ENCODE measurements at places on chromosomes 13 and 19.
A peak's percentile ranks its signal among the peaks of the same experiment; 100 is the strongest.

DNA sequence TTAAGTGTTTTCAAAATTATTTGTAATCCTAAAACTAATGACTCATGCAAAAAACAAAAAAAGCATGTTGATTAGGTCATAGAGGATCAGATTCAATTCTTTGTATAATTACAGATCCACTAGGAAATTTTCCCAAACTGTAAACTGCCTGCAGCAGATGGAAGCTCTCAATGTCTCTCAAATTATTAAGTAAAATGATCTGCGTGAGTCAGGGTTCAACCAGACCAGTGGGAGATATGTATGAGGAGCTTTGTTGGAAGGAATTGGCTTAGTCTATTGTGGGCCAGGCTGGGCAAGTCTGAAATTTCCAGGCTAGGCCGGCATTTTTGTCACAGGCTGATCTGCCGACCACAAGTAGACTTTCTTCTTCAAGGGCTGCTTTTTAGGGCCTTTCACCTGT, 14.4 kb upstream of the SACS start:
- DNase-seq: no peak

DNA sequence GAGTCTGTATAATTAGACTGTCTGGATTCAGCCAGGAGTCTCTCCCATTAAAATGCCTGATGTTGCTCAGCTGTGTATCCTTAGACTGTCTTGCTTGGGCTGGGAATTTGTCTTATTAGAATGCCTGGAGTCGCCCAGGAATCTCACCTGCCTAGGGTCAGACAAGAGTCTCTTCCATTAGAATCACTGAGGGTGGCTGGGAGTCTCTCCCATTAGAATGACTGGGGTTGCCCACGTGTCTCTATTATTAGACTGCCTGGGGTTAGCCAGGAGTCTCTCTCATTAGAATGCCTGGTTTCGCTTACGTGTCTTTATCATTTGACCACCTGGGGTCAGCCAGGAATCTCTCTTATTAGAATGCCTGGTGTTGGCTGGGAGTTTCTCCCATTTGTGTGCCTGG, 1450.0 kb downstream of the UQCRFS1 start:
- no peak for DNase-seq

DNA sequence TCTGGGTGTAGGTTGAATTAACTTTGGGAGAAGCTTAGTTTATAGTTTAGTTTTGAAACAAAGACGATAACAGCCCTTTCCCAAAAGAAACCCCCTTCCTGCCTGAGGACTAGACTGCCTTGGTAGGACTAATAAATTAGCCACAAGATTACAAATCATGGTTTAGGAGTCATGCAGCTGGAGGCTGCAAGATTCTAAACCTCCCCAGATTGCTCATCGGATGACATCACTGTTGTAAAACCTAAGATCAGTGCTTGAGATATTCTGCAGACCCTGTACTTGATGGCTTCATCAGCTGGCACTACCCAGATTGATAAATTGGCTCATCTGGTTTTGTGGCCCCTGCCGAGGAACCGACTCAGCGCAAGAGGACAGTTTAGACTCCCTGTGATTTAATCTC, 35.9 kb upstream of the MPHOSPH8 start:
- DNase-seq: no peak

GRCh38 chr19:14450168-14450874, 17.2 kb downstream of the PKN1 start:
- peak; percentile 65 for DNase-seq

GRCh38 chr19:5968431-5969373, 9.2 kb downstream of the RANBP3 start:
- DNase-seq: no peak

DNA sequence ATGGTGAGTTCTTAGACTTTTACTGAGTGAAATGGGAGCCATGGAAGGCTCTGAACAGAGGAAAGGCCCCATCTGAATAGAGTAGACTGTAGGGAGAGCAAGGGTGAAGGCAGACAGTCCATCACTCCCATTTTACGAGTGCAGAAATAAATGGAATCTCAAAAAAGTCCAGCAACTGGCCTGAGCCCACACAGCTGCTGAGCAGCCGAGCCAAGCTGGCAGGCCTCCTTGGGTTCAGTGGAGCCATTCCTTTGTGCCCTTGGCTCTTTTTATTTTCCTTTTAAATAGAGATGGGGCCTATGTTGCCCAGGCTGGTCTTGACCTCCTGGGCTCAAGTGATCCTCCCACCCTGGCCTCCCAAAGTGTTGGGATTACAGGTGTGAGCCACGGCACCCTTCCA, 1.0 kb upstream of the MYH14 start:
- DNase-seq: no peak
